ENCODE measurements at places on chromosomes 6 and 20. TPM values are rescaled to one million over a fixed set of nuclear protein-coding genes. Genes with fewer than 3 reads are reported as not detected.

Gene PDYN
- not detected for polyA plus RNA-seq

Gene SOX18
- not detected for polyA plus RNA-seq

DNA sequence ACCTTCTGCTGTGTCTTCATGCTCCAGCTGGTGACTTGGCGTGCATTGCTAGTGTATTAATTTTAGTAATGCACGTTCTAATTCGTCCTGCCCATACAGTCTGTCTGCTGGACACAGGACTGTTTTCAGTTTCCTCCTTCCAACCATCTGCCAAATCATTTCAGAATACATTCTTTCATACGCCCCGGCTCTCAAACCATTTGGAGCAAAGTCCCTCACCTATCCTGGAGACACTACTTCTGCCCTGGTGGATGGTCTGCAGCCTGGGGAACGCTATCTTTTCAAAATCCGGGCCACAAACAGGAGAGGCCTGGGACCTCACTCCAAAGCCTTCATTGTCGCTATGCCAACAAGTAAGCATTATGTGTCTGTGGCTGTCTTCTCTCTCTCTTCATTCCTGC, 60.5 kb downstream of the FNDC1 start:
- DNase-seq = no peak

DNA sequence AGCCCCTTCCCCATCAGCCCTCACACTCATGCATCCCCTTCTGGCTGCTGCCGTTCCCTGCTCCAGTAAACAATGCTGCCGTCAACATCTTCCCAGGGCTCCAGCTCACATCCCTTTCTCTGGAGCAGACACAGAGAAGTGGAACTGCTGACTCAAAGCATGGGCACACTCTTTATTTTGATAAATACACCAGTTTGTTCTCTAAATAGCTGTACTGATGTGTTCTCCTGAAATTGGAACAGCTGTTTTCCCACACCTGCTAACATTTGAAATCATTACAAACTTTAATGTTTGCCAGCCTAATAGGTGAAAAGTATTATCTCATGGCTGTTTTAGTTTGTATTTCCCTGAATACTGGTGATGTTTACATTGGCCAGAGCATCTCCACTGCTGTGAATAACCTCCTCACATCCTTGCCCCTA, 102.1 kb upstream of the NXT1 start:
- no peak for DNase-seq

GRCh38 chr6:150297327-150298029, 71.3 kb upstream of the IYD start:
- DNase-seq = no peak

GRCh38 chr6:111979633-111980032, 74.3 kb upstream of the CCN6 start:
- DNase-seq = no peak

GRCh38 chr6:160279850-160280249, 21.2 kb upstream of the SLC22A2 start:
- no peak for DNase-seq

Measured in GM12878 (cell line).